ENCODE measurements at places on chromosomes 5 and 9.

DNA sequence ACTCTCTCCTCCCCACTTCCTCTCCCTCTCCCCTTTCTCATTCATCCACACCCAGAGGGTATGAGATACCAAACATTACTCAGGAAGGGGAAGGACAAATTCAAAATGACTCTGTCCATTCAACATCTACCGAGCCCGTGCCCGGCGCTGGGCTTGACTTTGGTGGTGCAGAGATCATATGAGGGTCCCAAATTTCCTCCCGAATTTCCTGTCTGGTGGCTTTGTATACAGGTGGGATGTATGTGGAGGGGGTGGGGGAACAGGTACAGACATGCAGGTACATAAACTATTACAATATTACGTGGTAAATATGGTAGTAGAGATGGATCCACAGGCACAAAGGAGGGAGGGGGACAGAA is 21.8 kb upstream of the GABRP start:
- no peak for DNase-seq

DNA sequence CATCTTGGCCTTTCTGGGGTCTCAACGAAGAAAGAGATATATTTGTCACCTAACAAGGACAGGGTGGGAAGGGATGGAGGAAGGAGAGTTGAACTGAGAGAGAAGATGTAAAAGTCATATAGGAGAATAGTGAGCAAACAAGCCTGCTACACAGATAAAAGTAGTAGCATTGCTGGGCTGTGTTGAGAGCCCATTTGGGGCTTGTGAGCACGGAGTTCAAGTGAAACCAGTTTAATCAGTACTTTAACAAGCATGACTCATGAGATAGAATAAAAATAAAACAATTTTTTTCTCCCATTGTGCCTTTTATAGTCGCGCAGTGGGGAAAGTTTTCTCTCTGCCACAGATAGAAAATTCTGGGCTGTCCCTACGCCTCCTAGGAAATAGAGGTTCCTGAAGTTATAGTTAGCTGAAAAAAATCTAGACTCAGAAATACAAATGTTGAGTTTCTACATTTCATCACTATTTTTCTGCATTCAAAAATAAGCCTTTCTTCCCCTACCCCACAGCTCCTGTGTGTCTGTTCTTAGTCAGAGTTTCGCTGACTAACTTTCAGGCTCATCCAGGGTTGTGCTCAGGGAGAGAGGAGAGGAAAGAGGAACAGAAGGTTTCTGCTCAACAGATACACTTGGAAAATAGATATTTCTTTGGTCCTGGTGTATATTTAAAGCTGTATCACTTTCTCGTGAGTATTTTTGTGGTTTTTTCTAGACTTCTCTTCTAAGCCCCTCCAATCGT is 395.8 kb upstream of the ADAMTSL1 start:
- DNase-seq: no peak

DNA sequence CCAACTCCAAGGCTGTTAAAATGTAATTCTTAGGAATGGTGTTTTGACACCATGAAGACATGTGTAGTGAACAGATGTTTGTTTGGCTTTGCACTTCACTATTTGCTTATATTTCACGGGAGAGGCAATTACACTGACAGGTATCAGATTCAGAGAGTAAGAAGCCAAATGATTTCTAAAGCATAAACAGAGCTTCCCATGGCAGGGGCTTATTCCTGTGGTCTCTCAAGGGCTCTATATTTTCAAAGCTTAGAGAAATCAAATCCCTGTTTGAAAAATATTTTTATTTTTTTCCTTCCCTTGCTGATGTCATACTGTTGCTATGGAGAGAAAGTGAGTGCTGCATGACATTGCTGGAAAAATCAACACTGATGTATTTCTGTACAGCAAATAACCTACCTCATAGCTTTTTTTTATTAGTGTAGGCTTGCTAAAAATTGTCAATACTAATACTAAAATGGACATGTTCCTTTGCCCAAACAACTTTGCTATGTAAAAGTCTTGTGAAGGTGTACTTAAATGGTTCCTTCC is 161.4 kb downstream of the GIN1 start:
- no peak for DNase-seq

DNA sequence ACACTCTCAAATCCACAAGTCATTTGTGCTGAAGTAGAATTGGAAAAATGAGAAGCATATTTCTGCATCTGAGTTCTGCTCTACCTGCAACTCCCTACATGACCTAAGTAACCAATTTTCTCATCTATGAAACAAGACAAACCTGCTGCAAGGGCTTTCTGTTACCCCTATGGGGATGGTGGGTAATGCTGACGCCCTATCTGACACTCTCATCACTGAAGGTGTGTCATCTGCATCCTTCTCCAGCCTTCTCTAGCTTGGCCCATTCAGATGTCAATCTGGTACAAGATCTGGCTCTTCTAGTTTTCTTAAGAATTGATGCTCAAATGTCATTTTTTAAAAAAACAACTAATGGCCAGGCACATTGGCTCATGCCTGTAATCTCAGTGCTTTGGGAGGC is 73.8 kb downstream of the RFX3 start:
- no peak for DNase-seq

GRCh38 chr5:16812448-16812847 is 123.6 kb downstream of the MYO10 start:
- no peak for DNase-seq

GRCh38 chr9:6443661-6444060 is 30.7 kb downstream of the UHRF2 start:
- DNase-seq: no peak

DNA sequence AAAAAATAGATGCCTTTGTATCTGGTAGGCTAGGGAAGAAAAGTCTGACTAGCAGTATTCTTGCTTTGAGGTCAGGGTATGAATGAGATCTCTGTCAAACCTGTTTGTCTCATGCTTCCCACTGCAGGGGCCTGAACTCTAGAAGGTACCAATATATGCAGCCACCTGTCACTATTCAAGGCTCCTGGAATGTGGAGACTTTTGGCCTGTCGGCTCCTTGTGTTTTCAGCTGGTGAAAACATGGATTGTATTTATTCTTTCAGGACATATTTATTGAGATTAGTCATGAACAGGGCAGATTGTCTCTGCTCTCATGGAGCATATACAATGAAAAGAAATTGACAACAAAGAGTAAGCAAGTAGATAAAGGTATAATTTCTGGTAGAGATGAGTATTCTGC is 255.8 kb downstream of the ARHGAP26 start:
- no peak for DNase-seq

DNA sequence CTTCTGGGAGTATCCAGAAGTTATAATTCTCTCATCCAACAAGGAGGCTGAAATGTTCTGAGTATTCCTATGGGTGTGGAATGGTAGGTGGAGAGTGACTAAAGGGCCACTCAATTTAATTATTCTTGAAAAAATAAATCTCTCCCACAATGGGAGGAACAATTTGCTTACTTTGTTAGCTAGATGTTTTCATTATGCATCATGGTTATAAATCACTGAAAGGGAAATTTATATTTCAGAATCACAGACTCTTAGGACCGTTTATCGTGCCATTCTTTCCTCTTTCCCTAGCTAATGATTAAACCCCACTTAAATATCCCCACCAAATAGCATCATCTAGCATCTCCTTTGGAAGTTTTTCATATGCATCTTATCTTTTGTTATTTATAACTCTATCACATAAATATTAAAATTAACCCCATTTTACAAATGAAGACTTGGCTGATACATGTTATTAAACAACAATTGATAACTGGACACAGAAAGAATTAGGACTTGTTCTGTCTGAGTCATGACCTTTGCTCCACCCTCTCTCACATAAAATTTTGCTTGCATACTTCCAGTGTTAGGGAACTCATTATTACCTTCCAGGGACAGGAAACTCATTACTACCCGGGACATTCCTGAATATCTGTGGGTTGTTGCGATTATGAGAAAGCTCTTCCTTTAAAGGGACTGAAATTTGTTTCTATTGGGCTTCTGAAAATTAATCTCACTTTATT is 94.9 kb upstream of the NMUR2 start:
- DNase-seq: no peak

DNA sequence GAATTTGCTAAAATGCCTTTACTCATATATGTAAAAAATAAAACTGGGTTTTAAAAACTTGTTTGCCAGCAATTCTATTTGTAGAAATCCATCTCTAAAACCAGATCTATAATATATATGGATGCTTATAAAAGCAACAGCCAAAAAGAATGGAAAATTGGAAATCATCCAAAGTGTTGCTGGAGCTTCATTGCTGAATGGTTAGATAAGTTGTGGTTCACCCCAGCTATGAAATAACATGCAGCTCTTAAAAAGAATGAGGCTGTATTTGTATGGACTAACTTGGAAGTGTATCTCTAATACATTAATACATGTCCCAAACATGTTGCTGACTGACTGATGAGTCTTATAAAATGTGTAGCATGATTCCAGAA is 76.2 kb downstream of the STK10 start:
- no peak for DNase-seq

DNA sequence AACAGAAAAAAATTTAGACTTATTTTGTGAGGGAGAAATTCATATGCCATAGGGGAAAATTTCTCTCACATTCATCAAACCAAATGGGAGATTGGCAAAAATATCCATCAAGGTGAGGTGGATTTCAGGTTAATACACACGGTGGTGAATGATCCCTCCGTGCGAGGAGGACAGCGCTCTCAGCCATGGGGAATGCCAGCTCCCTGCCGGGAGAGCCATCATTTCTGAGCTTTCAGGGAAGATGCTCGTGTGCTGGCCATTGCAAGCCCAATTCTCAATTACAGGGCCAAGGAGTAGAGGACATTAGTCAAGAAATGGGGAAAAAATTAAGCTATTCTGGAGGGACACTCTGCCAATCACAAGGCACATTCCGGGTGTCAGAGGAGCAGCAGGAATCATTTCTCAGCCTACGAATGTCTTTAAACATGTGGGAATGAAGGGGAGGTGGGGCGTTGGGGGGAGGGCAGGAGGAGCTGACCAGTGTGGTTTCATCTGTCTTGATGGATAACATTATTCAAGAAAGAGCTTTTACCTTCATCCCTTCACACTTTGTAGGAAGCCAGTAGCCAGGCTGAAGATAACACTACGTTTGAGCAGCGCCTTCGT is 165.5 kb downstream of the DAB2IP start:
- no peak for DNase-seq
